ENCODE measurements at places on chromosomes 16 and 17.

DNA sequence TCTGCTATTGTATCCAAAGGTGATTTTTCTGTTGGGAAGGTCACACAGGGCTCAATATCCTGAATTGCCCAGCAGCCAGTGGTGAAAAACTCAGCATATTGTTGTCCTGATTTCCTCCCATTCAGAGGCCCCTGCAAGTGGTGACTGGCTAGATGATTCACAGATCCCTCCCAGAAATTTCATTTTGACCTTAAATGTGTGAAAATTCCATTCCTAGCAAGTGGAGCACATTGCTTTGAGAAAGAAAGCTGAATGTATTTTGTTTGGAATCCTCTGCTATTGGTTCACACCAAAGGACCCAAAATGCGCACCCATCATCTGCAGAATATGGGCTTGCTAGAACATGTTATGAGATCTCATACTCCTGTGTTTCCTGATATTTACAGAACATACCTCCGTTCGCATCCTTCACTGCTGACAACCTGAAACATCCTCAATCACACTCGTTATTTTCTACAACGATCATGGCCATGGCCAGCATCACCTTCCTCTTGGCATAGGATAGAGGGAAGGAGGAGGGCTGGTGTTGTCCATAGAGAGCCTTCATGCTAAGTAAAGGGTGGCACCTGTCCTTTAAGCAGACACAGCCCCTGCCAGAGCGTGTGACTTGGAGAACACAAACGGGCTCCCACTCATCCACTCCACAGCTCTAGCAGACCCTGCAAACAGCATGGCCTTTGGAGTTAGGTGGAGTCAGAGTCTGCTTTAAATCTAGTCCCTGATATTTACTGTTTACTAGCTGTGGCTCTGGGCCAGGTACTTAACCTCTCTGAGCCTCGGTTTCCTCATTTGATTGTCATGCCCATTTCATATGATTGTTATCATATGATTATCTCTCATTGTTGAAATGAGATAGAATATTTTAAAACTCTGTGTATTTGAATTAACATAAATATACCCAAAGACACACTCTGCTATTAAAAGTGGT, 30.4 kb upstream of the NFAT5 start:
- DNase-seq: no peak

DNA sequence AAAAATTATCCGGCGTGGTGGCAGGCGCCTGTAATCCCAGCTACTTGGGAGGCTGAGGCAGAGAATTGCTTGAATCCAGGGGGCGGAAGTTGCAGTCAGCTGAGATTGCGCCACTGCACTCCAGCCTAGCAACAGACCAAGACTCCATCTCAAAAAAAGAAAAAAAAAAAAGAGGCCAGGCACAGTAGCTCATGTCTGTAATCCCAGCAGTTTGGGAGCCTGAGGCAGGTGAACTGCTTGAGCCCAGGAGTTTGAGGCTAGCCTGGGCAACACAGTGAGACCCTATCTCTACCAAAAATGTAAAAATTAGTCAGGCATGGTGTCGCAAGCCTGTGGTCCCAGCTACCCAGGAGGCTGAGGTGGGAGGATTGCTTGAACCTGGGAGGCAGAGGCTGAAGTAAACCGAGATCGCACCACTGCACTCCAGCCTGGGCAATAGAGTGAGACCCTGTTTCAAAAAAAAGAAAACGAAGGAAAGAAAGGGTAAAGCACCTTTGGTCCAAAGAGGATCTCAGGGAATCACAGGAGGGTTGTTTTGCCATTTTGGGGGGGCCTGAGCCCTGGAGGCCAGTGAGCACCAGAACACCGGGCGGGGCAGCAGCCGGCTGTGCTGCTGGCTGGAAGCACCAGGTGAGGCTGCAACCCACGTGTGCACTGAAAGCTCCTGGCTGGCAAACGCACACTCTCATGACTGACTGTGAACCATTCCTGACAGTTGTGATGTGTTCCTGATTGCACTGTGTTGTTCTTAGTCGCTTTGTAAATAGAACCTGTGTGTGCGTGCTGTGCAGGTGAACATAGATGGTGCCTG, 18.4 kb downstream of the HS3ST6 start:
- no peak for DNase-seq

GRCh38 chr16:361872-362701, 8.3 kb downstream of the MRPL28 start:
- no peak for DNase-seq

DNA sequence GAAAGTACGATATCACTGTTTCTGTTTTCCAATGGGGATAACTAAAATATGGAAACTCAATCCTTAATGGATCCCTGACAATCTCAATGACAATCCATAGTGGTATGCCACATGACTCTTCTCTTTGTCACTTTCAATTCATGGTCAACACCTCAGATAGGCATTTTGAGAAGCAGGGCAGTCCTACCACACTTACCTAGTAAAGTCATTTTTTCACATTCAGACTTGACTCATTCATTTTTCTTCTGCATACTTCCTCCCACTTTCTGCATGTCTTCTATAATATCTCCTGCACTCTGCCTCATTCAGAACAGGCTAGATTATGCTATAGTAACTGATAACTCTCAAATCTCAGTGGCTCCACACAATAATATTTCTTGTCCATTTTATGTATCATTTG, 117.5 kb downstream of the FTO start:
- DNase-seq: no peak

- DNase-seq: no peak
Observed at GRCh38 chr16:64950262-64950661, 171.6 kb downstream of the CDH11 start.

DNA sequence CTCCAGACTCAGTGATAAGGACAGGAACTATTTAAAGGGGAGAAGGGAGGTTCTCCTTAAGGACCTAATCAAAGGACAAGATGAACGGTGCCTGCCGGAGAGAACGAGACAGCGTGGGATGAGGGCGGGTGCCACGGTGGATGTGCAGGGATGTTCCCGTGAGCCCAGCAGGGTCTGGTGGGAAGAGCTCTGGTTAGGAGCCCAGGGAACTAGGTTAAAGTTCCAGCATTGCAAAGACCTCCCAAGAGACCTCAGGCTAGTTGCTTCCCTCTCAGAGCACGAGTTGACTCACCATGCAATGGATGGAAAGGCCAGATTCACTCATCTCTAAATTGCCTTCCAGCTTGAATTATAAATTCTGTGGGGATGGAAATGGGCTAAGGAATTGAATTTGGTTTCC, 14.7 kb downstream of the CCR7 start:
- DNase-seq: no peak

- no peak for DNase-seq
Observed at GRCh38 chr17:34730816-34731215, 151.4 kb downstream of the TMEM132E start.

- DNase-seq: no peak
Observed at GRCh38 chr16:66620429-66620795, 15.9 kb downstream of the CMTM3 start.

DNA sequence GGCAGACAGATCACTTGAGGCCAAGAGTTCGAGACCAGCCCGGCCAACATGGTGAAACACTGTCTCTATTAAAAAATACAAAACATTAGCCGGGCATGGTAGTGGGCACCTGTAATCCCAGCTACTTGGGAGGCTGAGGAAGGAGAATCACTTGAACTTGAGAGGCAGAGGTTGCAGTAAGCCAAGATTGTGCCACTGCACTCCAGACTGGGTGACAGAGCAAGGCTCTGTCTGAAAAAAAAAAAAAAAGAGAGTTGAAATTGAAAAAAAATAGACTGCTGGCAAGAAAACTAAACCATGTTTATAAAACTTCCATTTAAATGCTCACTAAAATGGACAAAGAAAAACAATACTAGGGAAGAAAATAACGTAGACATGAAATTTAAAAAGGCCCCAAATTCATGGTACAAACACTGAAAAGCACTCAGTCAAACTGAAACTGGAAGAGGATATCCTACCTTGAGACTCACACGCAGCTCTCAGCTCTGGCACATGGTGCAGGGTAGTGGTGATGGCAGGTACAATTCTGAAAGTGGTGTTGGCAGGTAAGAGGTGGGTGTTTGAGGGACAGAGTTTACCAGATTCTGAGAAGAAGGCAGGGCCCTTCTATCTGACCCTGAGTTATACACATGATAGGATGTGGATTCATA, 19.3 kb downstream of the CNTROB start:
- no peak for DNase-seq

- DNase-seq: no peak
Observed at GRCh38 chr17:18185832-18186626, 2.4 kb downstream of the ALKBH5 start.

DNA sequence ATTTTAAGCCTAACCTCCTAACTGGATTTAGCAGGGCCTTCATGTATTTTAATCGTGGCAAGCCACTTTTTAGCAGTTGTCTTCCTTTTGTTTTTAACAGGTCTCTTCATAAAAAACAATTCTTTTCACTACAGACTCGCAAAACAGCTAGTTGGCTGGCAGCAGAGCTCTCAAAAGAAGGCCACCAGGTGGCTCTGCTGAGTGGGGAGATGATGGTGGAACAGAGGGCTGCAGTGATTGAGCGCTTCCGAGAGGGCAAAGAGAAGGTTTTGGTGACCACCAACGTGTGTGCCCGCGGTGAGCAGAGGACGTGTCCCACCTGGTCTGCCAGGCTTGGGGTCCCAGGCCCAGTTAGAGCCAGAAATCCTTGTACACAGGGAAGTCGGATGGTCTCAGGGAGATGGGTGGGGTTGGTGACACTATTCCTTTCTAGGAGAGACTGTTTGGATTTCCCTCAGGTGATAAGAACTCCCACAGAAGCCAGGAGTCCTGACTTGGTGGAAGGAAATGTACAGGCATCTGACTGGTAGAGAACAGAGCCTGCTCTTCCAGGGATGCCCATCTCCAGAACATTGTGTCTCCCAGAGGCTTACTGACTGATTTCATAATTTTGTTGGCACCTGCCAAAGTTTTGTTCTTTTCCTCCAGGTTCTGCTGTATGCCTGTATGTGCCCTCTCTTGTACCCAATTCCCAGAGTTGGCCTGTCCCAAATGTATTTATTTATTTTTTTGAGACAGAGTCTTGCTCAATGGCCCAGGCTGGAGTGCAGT, 14.9 kb upstream of the DDX19A start:
- no peak for DNase-seq
